ENCODE measurements at places on chromosomes 2 and 18. TPM values are rescaled to one million over a fixed set of nuclear protein-coding genes. Genes with fewer than 3 reads are reported as not detected.

Gene COLEC12
- total RNA-seq, result 5.0 TPM

Gene RGPD4
- total RNA-seq, result not detected

Gene CD207
- not detected for total RNA-seq

Gene SS18
- 80.4 TPM for total RNA-seq

Gene RPIA
- 8.1 TPM for total RNA-seq

Gene REG3G
- not detected for total RNA-seq

Gene COX7A2L
- 113 TPM for total RNA-seq

Data from parietal lobe (tissue), 2 donors.